ENCODE measurements at places on chromosomes 1 and 21.
A peak's percentile ranks its signal among the peaks of the same experiment; 100 is the strongest.

- DNase-seq, result no peak
Observed at GRCh38 chr1:46030074-46030870, 102.2 kb downstream of the PIK3R3 start.

GRCh38 chr1:57007948-57008347 lies 42.1 kb upstream of the C8B start:
- DNase-seq, result no peak

GRCh38 chr1:906600-907420 lies 16.9 kb upstream of the SAMD11 start:
- DNase-seq, result no peak

GRCh38 chr1:3778590-3779264 lies 6.2 kb downstream of the SMIM1 start:
- DNase-seq, result no peak

DNA sequence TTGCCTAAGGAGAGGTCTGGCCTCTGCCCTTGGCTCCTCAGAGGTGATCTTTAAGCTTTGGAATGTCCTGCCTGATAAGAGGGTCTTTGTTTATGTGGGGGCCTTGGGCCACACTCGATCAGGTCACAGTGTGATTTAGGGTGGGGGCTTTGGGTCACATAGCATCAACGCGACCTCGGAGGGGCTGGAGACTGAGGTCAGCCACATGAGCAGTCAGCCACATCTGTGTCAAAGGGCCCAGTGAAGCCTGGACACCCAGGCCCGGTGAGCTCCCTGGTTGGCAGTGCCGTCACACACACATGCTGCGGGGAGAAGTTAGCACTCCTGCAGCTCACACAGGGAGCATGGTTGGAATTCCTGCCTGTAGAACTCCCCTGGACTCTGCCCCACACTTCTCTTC lies 345.0 kb downstream of the NPHP4 start:
- peak; percentile 29 for DNase-seq

- no peak for DNase-seq
Observed at GRCh38 chr1:19764848-19765247, 34.9 kb downstream of the TMCO4 start.

DNA sequence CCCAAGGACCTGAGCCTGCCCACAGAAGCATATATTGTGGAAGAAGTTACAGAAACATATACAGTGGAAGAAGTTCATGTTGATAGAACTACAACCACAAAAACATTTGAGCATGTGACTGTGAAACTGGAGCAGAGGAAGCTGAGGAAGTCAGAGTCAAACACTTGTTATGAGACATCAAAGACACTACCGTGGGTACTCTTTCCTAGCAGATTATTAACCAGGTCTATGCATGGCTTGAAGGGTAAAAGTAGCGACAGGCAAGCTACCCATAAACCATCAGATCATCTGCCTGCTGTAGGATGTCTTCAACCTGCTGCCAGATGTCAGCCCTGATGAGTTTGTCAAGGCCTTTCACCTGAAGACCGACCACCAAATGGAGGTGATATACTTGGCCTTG lies 35.8 kb downstream of the IVNS1ABP start:
- DNase-seq, result no peak

DNA sequence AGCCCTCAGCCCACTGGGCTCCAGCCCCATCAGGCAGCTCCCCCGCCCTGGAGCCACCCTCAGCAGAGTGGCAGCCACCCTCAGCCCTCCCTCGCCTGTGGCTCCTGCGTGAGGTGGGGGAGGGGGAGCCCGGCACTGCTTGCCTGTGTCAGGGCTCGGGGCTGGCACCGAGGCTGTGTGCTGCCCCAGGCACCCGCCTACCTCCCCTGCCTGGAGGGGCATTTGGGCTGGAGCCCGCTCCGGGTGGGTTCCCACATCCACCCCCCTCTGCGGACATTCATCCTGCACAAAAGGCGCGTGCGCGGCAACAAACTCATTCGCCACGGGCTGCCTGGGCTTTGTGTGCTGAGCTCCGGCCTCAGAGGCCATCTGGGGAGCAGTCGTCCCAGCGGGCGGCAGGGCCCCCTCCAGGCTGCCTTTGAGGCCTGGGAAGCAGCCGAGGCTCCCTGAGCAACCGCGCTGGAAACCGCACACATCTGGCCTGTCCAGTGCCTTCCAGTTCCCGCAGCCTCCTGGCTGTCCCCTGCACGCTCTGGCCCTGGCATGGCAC lies 12.6 kb upstream of the TNFRSF14 start:
- no peak for DNase-seq

DNA sequence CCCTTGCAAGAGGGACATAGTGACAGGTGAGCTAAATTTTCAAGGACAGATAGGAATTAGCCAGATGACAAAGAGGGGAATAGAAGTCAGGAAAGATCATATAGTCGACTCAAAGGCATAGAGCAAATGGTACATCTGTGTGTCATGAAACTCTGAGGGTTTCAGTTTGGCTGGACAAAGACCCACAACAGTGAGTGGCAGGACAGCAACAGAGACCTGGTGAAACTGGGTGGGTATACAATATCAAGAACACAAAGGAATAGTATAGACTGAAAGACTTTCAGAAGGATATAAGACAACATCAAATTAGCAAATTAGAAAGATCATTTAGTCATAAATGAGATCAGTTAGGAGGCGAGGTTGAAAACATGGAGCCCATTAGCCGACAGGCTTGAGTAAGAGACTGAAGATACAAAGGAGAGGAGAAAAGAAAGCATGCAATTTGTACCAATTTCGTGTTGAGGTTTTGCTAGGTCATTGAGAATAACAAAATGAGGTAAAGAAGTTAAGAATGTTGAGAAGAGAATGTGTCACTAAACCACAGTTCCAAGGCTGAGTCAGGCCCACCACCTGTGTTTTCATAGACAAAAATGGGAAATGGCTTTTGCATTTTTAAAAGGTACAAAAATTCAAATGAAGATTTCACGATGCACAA lies 213.8 kb downstream of the HHIPL2 start:
- no peak for DNase-seq

DNA sequence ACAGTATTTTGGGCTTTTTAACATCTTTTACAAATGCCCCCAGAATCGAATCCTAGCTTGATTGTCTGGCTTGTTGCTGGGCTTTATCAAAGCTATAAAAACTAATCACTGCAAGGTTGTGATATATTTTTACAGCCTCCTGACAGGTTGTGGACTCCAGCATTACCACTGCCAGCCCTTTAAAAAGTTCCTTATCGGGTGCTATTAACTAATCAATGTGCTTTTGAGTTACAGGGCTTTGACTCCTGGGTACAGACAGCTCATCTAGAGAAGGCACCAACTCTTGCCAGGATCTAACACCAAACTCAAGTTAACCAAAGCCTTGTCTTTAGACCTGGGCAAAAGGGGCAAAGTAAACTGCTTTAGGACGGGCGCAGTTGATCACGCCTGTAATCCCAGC lies 16.6 kb downstream of the GON4L start:
- no peak for DNase-seq

DNA sequence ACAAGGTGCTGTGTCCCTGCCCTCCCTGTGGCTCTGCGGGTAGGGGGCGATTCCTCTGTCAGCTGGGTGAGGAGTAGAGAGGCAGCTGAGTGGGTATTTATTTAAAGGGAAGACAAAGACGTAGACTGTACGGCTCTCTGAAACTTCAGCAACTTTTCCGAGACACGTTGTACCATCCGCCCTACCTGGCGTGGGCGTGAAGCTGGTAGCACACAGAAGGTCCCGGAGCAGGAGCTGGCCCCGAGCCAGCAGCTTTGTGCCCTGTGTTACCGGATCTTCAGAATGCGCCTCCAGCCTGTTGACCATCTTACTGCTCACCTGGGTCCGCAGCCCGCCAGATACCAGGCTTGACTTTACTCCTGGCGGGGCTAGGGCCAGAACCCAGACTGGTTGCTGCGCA lies 34.9 kb downstream of the PRKCZ start:
- DNase-seq, result no peak

DNA sequence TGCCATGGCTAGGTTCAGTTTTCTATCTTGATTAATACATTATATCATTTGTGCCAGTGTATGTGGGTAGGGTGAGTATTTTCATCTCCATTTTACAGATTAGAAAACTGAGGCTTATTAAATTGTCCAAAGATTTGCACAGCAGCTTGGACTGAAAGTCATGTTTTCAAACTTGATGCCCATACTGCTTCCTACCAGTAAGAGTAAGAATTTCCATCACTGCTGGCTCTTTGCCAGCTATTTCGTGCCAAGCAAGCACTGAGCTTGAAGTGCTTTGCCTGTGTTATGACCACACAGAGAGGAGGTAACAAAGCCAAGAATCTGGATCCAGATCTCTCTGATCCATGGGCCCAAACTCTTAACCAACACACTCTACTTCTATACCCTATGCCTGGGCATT lies 295.0 kb downstream of the VAV3 start:
- DNase-seq, result no peak

DNA sequence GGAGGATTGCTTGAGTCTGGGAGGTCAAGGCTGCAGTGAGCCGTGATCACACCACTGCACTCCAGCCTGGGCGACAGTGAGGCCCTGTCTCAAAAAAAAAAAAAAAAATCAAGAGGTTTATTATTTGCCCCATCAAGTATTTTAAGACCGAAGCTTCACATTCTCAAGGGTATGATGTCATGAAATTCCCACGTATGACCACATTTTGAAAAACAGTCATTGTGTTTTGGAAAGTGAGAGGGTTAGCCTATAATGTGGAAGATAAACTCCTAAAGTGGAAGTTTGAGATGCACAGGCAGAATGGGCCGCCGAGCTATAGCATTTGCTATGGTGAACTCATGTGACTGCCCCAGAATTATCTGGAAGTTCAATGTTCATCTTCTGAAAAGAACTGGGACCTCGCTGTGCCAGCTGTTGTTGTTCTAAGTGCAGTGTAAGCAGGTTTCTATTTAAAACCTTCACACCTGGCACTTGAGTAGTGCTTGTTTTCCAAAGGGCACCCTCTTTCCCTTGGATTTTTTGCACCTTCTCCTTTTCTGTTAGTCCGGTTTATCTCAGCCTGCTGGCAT lies 96.9 kb upstream of the SLC25A33 start:
- no peak for DNase-seq

GRCh38 chr21:15011967-15012366 lies 52.8 kb downstream of the NRIP1 start:
- DNase-seq, result no peak

DNA sequence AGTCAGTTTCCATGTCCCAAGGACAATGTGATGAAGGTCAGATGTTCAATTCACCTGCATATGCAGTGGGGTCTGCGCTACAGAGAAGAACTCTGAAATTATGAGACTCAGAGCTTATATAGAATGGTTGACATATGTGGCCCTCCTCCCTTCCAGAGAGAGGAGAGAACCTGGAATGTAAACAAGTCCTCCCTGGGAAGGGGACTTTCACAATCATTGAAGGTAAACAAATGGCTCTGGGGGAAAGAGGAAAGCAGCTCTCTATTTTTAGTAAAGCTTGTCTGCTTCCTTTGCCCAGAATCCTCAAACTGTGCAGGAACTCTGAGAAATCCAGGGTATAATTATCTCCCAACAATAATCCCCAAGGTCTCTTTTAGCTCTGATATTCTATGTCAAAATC lies 9.8 kb downstream of the OVGP1 start:
- no peak for DNase-seq

GRCh38 chr21:32132881-32133280 lies 146.0 kb downstream of the MIS18A start:
- no peak for DNase-seq

DNA sequence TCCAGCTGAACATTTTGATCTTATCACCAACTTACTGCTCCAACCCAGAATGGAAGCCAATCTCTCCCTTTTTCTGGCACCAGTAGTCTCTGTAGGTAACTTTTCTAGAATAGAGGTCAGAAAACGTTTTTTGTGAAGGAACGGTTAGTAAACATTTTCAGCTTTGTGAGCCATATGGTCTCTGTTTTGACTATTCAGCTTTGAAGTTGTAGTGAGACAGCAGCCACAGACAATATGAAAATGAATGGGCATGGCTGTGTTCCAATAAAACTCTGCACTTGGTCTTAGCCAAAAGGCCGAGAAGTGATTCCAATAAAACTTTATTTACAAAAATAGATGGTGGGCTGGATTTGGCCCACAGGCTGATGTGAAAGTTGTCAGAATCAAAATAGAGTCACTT lies 28.9 kb downstream of the MAP10 start:
- no peak for DNase-seq

GRCh38 chr1:3319874-3320245 lies 134.6 kb upstream of the ARHGEF16 start:
- DNase-seq, result no peak

- no peak for DNase-seq
Observed at GRCh38 chr1:54866801-54867716, 19.9 kb downstream of the DHCR24 start.

- DNase-seq, result no peak
Observed at GRCh38 chr1:223843934-223844786, 1.6 kb downstream of the TP53BP2 start.

GRCh38 chr1:204974327-204974726 lies 68.7 kb upstream of the CNTN2 start:
- DNase-seq, result no peak

GRCh38 chr1:232183802-232184201 lies 446.1 kb downstream of the SIPA1L2 start:
- no peak for DNase-seq

DNA sequence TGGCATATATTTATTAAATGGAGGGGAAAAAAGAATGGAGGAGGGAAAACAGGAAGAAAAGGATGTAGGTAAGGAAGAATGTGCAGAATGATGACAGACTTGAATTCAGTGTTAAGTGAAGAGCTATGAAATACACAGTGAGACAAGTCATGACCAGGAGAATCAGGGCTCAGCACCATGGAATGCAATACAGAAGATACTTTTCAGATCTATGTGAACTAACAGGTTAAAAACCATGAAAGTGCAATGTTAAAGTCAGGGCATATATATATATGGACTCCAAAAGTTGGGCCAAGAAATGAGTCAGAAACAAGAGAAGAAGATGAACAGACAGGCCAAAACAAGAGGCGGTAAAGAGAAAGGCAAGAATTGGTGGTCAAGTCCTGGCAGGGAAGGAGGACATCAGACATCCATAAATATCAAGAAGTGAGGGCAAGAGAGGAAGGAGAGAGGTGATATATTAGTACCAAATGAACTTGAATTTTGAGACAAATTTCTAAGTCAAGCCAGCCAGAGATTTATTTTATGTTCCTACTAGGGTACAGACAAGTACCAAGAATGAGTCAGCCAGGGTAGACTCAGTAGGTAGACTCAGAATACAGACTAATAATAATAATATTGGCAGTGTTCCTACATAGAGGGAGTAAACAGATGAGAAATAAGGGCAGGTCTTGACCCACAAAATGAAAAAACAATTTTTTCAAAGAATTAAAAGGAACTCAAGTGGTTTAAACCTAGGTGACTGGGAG lies 39.5 kb upstream of the MCOLN3 start:
- no peak for DNase-seq

DNA sequence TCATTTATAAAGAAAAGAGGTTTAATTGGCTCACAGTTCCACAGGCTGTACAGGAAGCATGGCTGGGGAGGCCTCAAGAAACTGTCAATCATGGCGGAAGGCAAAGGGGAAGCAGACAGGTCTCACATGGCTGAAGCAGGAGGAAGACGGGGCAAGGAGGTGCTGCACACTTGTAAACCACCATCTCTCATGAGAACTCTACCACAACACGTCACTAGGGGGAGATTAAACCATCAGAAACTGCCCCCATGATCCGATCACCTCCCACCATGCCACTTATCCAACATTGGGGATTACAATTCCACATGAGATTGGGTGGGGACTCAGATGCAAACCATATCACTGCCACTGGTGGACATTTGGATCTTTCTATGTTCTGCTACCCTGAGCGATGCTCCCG lies 351.4 kb downstream of the NPHP4 start:
- DNase-seq, result peak; percentile 14

- DNase-seq, result no peak
Observed at GRCh38 chr1:160836981-160837557, 25.6 kb downstream of the CD244 start.

- DNase-seq, result no peak
Observed at GRCh38 chr21:31670070-31670469, 10.6 kb downstream of the SOD1 start.

- no peak for DNase-seq
Observed at GRCh38 chr1:9440261-9440660, 99.0 kb upstream of the SLC25A33 start.

All from mesothelial cell of epicardium (in vitro differentiated cells).